ENCODE measurements at places on chromosomes 5 and 9. TPM values are rescaled to one million over a fixed set of nuclear protein-coding genes. Genes with fewer than 3 reads are reported as not detected.

The DNAH5 gene
- polyA plus RNA-seq, result not detected

The FLT4 gene
- not detected for polyA plus RNA-seq

DNA sequence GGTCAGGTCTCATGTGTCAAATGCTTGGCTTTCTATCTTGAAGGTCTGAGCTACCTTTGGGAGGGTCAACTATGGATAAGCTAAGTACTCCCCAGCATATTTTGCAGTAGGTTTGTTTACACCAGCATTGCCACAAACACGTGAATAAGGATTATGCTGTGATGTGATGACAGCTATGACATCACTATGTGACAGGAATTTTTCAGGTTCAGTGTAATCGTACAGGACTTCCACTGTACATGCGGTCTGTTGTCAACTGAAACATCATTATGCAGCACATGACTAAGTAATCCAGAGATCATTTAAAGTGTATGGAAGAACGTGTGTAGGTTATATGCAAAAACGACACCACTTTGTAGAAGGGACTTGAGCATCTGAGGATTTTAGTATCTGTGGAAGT, 104.0 kb downstream of the FSTL4 start:
- no peaks in the 10 kb centered on the region for H3K36me3 ChIP-seq
- H3K27ac ChIP-seq, result no peak overlapping the region
- DNase-seq, result no peak
- no peak overlapping the region for H3K4me3 ChIP-seq
- H3K27me3 ChIP-seq, result peaks cover 18% of the 10 kb centered on the region
- H3K4me1 ChIP-seq, result no peaks in the 10 kb centered on the region

- no peaks in the 10 kb centered on the region for H3K27me3 ChIP-seq
- no peak overlapping the region for H3K27ac ChIP-seq
- H3K4me1 ChIP-seq, result no peaks in the 10 kb centered on the region
- H3K36me3 ChIP-seq, result no peaks in the 10 kb centered on the region
- DNase-seq, result no peak
Observed at GRCh38 chr5:31328040-31328733, 134.7 kb downstream of the CDH6 start.

DNA sequence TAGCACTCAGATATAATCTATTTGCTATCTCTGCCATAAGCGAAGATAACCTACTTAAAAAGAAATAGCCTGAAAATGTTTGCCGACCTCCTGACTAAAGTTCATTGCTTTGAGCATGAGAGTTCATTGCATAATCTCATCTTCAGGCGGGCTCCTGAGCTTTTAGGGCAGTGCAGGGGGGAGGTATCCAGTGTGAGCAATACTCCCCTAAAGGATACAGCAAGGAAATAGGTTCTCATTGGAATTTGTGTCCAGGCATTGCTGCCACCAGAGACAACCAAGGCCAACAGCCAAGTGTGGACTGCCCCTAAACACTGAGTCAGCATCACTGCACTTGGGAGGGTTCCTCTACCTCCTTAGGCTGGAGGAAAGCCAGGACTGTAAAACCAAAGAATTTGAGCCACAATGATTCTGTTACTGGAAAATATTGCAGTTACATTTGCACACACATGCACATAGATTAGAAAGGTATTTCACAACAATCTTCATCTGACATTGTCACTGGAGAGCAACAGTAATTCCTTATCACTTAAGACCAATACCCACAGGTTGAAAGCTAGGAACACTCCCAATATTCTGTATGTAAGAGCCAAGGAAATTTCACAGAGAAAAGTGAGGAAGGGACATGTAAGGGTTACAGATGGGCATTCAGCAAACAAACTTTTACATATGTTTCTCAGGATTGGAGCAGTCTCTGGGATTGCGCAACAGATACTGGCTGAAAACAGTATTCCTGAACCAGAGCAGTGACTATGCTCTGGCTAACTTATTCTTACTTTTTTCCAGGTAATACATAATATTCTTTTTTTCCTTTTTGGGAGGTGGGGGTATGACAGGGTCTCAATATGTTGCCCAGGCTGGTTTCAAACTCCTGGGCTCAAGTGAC, 98.6 kb upstream of the TLE1 start:
- no peak for DNase-seq
- H3K36me3 ChIP-seq, result no peaks in the 10 kb centered on the region
- H3K4me1 ChIP-seq, result no peaks in the 10 kb centered on the region
- no peaks in the 10 kb centered on the region for H3K27me3 ChIP-seq
- H3K27ac ChIP-seq, result peak overlapping the region; percentile 65
